ENCODE measurements at places on chromosomes 5 and 9.

DNA sequence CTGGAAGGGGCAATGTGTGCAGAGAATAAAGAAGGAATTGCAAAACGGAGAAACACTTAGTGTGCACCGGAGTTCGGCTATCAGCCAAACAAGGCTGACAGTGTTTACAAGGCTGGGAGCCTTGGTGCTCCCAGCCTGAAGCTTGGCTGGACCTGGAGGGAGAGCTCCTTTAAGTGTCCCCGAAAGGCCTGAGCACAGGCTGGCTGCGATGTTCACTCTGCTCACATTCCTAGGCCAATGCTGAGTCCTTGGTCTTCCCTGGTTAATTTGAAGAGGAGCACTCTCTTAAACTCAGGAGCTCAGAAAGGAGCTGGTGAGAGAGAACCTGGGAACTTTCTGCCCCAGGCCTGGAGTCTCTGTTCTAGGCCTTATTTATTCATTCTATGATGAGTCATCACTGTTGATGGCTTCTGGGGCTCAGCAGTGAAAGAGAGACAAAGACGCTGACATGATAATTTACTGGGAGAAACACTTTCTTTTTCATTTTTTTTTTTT lies 88.6 kb upstream of the MYO10 start:
- DNase-seq = no peak

GRCh38 chr5:68012429-68012828 lies 203.1 kb upstream of the PIK3R1 start:
- DNase-seq = no peak

GRCh38 chr9:17361378-17361777 lies 217.5 kb upstream of the SH3GL2 start:
- DNase-seq = no peak

DNA sequence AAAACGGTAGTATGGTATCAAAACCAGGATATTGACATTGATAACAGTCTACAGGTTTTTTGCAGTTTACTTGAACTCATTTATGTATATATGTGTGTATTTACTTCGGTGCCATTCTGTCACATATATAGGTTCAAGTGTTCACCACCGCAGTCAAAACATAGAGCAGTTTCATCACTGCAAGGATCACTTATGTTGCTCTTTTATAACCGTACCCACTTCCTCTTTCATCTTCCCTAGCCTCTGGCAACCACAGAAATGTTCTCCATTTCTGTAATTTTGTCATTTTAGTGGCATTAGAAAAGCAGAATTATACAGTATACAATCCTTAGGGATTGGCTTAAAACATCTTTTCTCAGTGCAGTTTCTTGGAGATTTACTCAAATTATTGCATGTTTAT lies 90.3 kb downstream of the SH3GL2 start:
- DNase-seq = no peak

- no peak for DNase-seq
These were observed 4.3 kb downstream of the LRRC14B start for GRCh38 chr5:195401-196160.

- DNase-seq = no peak
These were observed 45.3 kb downstream of the STK10 start for GRCh38 chr5:172142709-172143215.

GRCh38 chr5:149586708-149587318 lies 5.5 kb downstream of the ARHGEF37 start:
- DNase-seq = no peak

DNA sequence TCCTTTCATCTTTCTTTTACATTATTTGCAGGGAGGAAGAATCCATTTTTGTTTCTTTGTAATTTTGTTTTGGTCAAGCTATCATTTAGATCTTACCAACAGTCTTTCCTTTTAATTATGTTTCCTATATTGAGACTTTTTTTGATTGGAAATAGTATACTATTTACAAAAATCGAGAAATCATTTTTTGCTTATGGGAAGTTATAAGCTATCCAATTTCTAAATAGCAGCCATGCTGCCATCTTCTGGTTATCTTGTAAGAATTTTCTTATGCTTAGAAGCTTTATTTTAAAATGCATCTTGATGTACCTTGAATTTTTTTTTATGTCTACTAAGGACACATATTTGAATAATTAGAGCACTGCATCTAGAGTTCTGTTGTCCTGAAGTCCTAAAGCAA lies 821.2 kb downstream of the PTPRD start:
- DNase-seq = no peak

GRCh38 chr5:151285683-151286082 lies 17.9 kb downstream of the SLC36A3 start:
- DNase-seq = no peak

GRCh38 chr5:136269973-136270372 lies 77.0 kb upstream of the SMIM32 start:
- no peak for DNase-seq

DNA sequence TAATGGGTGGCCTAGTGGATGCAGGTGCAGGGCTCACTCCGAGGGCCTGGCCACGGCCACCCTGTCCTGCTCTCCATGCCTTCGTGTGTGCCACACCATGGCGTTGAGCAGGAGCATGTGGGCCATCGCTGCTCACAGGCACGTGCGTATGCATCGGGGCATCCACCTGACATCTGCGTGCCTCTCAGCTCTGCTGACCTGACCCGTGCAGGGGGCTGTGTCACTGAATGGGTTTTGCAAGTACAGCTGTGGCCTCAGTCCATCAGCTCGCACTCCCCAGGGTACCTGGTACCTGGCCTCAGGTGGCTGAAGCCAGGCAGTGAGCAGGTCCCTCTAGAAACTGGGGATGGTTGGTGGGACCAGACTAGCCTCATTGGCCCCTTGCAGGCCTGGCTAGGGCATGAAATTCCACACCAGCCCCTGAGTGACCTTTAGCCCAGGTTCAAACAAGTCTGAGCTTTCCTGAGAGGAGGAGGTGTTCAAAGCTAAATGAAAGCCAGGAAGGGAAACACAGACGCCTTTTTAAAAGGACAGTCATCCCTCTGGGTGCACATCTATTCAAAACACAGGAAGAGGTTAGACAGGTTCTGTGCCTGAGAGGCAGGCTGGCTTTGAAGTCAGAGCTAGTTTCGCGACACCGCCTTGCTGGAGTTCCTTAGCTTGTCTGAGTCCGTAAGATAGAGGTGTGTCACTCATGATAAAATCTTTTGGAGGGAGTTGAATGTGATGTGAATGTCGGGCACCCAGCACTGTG lies 74.0 kb downstream of the MACROH2A1 start:
- DNase-seq = no peak
